Activated naive CD8-positive, alpha-beta T cell treated with anti-CD3 and anti-CD28 coated beads for 36 hours (primary cell): ENCODE measurements at places on chromosomes 2 and 18. TPM values are rescaled to one million over a fixed set of nuclear protein-coding genes. Genes with fewer than 3 reads are reported as not detected.

Gene CERKL
- 0.06 TPM for total RNA-seq

GRCh38 chr2:227739351-227739750 is 6.3 kb upstream of the SCYGR8 start:
- peaks cover 7% of the 10 kb centered on the region for H3K27me3 ChIP-seq
- no peak for DNase-seq
- H3K4me1 ChIP-seq = no peaks in the 10 kb centered on the region
- no peaks in the 10 kb centered on the region for H3K36me3 ChIP-seq

DNA sequence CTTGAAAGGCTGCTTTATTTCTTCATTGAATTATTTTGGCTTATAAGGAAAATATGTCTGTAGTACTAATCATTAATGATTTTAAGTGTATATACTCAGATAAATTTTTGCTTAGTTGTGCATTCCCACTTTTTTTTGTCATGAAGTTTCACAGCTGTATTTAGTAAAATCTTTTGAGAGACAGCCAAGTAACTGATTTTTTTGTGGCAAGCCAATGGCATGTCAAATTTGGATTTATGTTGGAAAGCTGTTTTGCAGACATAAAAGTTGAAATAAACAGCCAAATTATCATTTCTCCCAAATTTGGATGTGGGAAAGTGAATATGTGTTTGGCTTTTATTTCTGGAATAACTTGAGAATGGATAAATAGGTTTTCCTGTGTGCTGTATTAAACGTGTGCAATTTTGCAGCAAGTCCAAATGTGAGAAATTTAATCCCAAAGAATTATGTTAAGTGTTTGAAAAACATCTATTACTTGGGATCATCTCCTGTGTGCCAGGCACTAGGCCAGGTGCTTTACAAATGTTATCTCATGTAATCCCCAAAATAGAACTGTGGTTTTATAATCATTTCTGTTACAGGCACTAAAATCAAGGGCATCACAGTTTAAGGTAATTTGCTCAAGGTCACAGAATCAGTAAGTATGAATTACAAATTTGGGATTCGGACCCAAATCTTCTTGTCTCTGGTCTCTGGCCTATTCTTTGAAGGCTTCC is 160.4 kb downstream of the PTPRM start:
- H3K4me3 ChIP-seq = no peak overlapping the region
- no peaks in the 10 kb centered on the region for H3K36me3 ChIP-seq
- no peak for DNase-seq
- no peaks in the 10 kb centered on the region for H3K4me1 ChIP-seq

Gene BOD1L2
- total RNA-seq = not detected

Gene PDE1A
- total RNA-seq = not detected

GRCh38 chr2:178846458-178846802 is 39.2 kb upstream of the TTN start:
- H3K27ac ChIP-seq = no peak overlapping the region
- H3K27me3 ChIP-seq = no peaks in the 10 kb centered on the region
- no peaks in the 10 kb centered on the region for H3K4me1 ChIP-seq
- no peak overlapping the region for H3K4me3 ChIP-seq

DNA sequence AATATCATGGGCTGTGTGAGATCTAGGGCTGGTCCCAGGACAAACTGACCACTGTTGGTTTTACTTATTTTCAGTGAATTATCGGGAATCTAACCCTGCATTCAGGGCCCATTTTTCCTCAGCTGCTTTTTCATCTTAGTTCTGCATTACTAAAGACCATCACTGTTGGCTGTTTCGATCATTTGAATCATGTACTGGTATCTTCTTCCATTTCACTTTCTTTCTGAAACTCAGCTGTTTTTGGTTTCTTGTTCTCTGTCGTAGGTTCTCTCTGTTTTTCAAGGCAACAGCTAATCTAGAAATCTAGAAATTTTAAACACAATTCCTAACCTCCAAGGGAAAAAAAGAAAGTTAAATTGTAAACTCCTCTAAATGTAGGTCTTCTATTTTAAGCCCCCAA is 159.9 kb upstream of the SESTD1 start:
- no peaks in the 10 kb centered on the region for H3K36me3 ChIP-seq
- peaks cover 2% of the 10 kb centered on the region for H3K4me1 ChIP-seq
- peaks cover 16% of the 10 kb centered on the region for H3K27me3 ChIP-seq
- H3K27ac ChIP-seq = no peak overlapping the region

DNA sequence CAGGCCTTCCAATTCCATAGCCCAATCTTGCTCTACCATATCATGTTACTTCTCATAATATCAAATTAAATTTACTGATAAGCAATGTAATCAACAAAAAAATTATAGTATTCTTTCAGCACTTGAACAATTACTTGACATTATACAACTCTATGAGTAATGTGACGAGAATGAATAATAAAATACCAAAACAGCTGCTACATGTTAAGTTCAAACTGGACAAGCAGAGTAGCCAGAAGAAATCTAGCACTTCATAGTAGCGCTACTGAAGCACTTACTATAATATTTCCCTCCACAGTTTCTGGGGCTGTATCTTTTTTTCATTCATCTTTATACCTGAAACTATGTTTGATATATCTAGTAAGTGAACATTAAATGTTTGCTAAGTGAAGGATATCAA is 14.9 kb downstream of the PPP3R1 start:
- H3K36me3 ChIP-seq = peaks cover 35% of the 10 kb centered on the region
- H3K27ac ChIP-seq = no peak overlapping the region
- no peak overlapping the region for H3K4me3 ChIP-seq
- no peak for DNase-seq

DNA sequence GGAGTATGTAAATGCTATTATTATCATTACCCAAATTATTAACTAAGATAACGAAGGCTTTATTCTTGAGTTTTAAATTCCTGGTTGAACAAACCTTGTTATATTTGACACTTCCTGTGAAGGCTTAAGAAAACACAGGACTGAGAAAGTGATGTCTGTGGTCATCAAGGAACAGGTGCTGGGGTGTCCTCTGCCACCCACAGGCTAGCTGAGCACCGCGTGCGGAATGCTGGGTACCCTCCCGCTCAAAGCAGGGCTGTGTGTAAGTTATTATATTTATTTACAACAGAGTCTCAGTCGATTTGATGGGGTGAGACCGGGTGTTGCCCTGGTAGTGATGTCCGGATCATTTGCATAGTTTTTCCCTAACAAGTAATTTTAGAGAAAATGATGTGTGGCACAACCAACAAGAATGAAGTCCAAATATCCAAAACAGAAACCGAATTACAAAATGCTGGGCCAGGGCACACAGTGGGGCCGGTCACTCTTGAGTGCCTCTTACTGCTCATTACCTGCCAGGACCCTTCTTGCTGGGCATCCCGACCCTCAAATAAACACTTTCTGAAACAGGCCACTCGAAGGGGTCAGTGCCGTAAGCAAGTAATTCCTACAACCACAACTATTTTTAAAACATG is 49.2 kb downstream of the TMEM18 start:
- H3K27ac ChIP-seq = no peak overlapping the region
- peaks cover 9% of the 10 kb centered on the region for H3K27me3 ChIP-seq
- no peaks in the 10 kb centered on the region for H3K4me1 ChIP-seq
- DNase-seq = no peak
- no peaks in the 10 kb centered on the region for H3K36me3 ChIP-seq
- H3K4me3 ChIP-seq = no peak overlapping the region

DNA sequence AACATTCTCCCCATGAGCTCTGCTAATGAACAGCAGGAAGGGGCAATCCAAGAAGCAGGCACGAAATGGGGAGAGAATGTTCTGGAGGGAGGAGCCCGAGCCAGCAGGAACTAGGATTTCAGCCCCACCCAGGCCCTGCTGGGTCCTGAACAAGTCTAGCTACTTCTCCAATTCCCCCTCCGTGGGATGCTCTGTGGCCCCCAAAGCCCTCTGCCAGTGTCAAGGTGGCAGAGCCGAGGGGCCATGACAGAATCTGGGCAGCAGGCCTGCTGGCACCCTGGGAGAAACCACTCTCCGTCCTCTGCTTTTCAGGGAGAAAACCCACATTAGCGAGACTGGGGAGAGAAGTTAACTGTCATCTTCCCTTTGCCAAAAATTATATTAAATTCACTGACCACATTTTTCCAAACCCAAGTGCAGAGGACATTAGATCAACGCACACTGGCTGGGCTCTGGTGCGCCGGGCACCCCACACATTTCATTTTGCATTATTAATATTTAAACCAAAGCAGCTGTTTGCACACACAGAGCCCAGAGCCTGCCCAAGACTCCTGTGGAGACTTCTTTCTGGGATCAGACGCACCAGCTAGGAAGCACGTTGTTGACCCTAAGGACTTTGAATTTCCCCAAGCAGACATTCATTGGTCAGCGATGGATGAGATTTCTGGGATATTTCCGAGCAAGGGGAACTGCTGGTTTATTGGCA is 80.2 kb upstream of the PKDCC start:
- DNase-seq = no peak
- no peak overlapping the region for H3K27ac ChIP-seq
- no peaks in the 10 kb centered on the region for H3K36me3 ChIP-seq
- H3K4me1 ChIP-seq = no peaks in the 10 kb centered on the region
- no peak overlapping the region for H3K4me3 ChIP-seq
- H3K27me3 ChIP-seq = peaks cover 3% of the 10 kb centered on the region

DNA sequence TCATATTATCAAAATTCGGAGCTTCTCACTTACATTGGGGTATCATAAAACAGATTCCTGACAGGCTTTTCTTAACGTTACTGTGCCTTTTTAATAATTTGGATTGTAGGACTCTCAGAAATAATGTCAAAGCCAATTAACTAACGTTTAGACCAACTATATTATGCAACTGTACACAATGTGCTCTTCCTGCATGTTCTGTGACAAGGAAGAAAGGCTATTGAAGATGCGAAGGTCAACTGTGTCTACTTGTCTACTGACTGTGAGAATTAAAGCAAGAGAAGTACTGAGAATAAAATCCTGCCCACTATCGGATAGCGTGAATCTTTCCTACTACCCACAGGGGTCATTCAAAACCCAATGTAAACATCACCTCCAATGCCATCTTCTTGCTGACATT is 393.0 kb downstream of the NBAS start:
- no peak for DNase-seq
- no peaks in the 10 kb centered on the region for H3K4me1 ChIP-seq
- no peak overlapping the region for H3K4me3 ChIP-seq
- H3K27me3 ChIP-seq = no peaks in the 10 kb centered on the region
- no peak overlapping the region for H3K27ac ChIP-seq
- peaks cover 19% of the 10 kb centered on the region for H3K36me3 ChIP-seq

Gene SKOR2
- total RNA-seq = not detected

Gene MLPH
- total RNA-seq = not detected

Gene ACKR3
- total RNA-seq = 1.3 TPM

Gene MBD2
- 133 TPM for total RNA-seq

DNA sequence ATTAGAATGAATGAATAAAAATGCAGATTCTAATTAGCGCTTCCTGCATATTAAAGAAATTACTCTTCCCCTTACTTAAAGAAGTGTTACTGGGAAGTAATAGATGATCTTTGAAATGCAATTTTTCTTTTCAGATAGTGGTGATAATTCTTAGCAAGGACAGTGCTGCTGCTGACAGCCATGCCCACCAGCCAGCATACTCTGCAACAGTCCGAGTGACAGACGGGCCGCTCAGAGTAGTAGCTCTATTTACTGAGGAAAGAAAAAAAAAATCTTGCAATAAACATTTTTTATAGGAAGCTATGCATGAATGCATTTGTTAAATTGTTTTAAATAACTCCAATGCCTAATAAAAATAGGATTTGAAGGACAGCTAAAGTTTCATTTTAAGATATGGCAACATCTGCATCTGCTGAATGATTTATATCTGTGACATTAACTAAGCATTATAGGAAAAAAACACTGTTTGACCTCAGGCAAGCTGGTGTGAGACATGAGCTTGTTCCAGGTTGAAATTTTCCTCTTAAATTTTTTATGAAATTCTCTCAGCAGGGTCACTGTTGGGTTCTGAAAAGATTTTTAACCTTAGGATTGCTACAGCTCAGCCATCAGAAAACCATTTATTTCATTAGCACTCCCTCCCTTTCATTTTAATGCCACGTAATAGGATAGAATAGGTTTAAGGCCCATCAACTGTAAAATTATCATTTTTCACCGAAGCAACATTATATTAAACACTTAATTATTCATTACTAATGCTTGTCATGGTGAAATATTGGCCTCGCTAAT is 393.8 kb downstream of the DCDC2C start:
- H3K36me3 ChIP-seq = no peaks in the 10 kb centered on the region
- DNase-seq = no peak
- no peak overlapping the region for H3K27ac ChIP-seq
- H3K4me3 ChIP-seq = no peak overlapping the region

DNA sequence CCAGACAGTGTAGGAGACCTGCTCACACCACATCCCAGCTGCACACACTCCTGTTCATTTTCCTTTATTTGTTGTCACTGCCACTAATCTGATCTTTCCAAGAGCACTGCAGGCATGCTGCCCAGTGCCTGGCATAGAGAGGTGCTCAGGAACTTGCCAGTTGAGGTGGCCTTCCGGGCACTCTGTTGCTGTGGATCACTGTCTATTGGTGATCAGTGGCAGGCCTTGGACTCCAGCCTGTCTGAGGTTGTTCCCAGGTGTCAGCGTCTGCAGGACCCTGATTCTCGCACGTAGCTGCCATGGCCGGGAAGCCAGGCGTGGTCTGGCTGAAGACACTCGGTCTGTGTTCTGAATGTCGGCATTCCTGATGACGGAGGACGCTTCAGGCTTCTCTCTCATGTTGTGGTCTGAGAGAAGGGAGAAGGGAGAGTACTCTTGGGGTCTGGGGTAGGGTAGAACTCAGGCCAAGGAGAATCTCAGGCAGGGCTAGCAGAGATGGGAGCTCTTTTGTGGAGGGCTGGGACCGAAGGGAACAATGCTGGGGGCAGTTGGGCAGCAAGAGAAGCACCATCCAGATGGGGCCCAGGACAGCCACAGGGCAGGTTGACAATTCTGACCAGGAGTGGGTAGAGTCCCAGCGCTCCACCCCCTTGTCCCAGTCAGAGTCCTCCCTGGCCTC is 240.9 kb downstream of the MYCN start:
- H3K36me3 ChIP-seq = no peaks in the 10 kb centered on the region
- H3K27ac ChIP-seq = no peak overlapping the region
- H3K4me1 ChIP-seq = no peaks in the 10 kb centered on the region
- no peak for DNase-seq

DNA sequence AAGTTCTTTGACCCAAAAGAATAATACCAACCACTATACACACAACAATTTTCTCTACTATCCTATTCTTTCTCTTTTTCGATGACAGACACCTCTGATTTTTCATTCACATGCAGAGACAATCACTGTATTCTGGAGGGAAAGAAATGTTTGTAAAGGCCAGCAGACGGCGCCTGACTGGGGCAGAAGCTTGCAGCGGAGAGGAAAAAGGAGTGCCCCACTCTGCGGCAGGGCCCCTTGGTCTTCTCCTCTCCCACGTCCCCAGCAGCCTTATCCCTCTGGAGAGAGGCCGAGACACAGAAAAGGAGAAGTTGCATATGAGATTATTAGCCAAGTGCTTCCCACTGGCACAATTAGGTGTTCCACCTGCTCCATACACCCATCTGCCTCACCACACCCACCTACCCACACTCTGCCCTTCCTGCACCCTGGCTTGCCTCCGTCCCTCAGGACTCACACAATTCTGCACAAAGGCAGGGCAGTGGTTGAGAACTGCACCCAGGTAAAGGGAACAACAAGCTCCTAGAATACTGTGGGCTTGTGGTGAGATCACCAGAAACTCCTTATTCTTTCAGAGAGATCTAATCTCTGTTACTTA is 687.3 kb downstream of the NRXN1 start:
- H3K36me3 ChIP-seq = no peaks in the 10 kb centered on the region
- no peak overlapping the region for H3K27ac ChIP-seq
- H3K27me3 ChIP-seq = peaks cover 40% of the 10 kb centered on the region
- no peak overlapping the region for H3K4me3 ChIP-seq
- no peaks in the 10 kb centered on the region for H3K4me1 ChIP-seq

- H3K36me3 ChIP-seq = no peaks in the 10 kb centered on the region
- H3K4me1 ChIP-seq = peaks cover 2% of the 10 kb centered on the region
- no peak overlapping the region for H3K4me3 ChIP-seq
- no peaks in the 10 kb centered on the region for H3K27me3 ChIP-seq
Observed at GRCh38 chr2:207290833-207291624, 125.3 kb upstream of the KLF7 start.
